ENCODE measurements at places on chromosomes 1 and 21.

DNA sequence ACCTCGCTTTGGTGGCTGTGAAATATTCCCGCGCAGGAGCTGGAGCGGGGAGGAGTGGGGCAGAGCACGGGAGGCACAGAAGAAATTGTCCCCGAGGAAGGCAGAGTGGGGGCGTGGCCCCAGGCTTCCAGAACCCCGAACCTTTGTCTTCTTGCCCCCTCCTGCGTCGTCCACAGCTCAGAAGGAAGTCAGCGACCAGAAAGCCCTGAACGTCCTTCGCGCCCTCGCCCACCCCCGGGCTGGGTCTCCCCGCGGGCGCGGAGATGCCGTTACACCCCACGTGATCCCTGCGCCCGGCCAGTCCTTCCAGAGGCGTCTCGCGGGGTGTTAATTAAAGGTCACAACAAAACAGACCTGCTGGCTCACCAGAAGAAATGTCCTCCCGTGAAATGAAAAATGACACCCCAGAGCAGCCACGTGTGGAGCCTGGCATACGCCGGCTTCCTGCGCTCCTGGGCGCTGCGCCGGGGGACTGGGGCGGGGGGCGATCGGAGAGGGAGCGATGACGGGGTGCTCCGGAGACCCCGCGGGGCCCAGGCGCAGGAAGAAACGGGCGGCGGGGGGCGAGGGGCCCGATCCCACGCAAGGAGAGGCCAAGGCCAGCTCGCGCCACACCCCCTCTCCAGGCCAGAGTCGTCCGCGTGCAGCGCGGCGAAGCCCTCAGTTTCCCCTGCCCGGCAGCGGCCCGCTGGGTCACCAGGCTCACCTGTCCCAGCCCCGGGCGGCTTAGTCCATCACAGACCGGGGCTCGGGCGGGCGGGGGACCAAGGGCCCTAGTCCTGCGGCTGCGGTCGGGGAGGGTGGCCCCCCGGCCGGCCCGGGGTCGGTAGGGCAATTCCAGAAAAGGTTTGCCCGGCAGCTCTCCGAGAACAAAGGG lies 995 bp upstream of the KIF26B start:
- no peak for DNase-seq

GRCh38 chr1:77831566-77831965 lies 52.1 kb downstream of the MIGA1 start:
- DNase-seq, result no peak

DNA sequence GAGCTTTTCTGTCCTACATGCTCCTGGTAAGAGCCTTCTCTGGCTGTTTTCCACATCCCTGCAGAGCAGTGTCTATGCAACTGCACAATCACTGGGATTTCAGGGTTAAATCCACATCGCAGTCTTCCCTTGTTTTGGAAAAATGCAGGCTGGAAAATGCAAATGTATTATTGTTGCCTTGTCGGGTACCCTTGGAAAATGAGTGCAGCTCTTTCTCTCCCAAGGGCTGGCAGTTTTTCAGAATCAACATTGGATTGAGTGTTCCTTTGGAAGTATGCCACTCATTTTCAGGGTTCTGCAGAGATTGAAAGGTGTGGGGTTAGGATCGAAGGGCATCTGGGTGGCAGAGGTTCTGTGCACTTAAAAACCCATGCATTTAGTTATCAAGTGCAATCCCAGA lies 3.2 kb downstream of the NOS1AP start:
- peak; percentile 43 for DNase-seq

DNA sequence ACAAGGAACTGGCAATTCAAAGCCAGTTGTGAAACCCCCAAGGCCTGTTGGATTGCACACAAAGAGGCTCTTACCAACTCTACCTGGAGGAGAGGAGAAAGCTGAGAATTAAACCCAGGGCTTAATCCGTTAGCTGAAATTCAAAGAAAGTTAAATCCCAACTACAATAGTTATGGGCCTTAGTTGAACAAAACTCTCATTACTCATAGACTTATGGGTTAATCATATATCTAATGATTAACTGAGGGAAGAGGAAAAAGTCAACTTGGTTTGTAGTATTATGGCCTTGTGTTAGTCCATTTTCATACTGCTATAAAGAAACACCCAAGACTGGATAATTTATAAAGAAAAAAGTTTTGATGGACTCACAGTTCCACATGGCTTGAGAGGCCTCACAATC lies 838.2 kb upstream of the ADGRL2 start:
- no peak for DNase-seq

- DNase-seq, result no peak
These were observed 11.7 kb upstream of the CAPN9 start for GRCh38 chr1:230735447-230735846.

DNA sequence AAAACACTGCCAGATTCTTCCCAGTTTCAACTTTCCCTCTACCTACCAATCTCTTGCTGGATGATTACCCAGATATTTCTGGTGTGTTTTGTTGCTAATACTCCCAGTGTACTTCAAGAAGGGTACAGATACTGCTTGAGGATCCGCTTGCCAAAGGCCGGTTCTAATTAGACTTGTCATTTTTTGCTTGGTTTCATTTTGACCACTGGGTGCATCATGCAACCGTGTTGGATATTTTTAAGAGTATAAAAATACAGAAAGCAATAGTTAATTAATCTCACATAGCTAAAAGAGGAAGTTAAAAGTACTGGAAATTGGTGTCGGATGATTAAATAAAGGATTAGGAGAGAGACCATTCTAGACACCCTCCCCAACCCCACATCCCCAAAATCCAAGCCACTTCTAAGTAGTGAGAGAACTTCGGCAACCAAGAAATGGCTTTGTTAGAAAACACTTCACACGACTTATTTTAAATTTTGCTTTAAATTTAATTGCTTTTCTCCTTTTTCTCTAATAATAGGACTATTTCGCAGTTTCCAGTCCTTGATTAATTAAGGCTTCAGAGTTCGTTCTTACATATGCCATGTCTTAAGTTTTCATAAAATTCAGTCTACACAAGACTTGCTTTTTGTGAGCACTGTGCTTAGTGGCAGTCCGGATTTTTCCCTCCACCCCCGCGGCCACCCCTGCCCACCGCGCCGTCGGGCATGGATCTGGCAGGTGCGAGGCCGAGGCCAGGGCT lies 2.5 kb upstream of the CDKN2C start:
- peak; percentile 58 for DNase-seq

GRCh38 chr1:242146652-242147051 lies 147.8 kb upstream of the MAP1LC3C start:
- DNase-seq, result peak; percentile 18

GRCh38 chr1:225944951-225945350 lies 3.9 kb upstream of the LEFTY2 start:
- no peak for DNase-seq

DNA sequence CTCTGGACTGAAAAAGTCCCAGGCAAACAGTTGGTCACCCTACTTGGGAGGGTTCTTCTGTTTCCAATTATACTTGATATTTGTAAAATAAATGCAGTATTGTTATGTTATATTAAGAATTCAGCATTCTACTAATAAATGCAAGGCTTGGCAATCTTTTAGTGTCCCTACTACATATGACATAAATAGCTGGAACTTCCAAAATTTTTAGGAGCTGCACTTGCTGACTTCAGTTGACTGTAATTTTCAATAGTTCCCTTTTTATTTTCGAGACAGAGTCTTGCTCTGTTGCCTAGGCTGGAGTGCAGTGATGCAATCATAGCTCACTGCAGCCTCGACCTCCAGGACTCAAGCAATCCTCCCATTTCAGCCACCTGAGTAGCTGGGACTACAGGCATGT lies 20.0 kb downstream of the FOXD3 start:
- DNase-seq, result no peak

GRCh38 chr21:28213261-28213660 lies 779.4 kb downstream of the LTN1 start:
- DNase-seq, result no peak

- DNase-seq, result no peak
These were observed 671 bp downstream of the KIF26B start for GRCh38 chr1:245155272-245156040.

DNA sequence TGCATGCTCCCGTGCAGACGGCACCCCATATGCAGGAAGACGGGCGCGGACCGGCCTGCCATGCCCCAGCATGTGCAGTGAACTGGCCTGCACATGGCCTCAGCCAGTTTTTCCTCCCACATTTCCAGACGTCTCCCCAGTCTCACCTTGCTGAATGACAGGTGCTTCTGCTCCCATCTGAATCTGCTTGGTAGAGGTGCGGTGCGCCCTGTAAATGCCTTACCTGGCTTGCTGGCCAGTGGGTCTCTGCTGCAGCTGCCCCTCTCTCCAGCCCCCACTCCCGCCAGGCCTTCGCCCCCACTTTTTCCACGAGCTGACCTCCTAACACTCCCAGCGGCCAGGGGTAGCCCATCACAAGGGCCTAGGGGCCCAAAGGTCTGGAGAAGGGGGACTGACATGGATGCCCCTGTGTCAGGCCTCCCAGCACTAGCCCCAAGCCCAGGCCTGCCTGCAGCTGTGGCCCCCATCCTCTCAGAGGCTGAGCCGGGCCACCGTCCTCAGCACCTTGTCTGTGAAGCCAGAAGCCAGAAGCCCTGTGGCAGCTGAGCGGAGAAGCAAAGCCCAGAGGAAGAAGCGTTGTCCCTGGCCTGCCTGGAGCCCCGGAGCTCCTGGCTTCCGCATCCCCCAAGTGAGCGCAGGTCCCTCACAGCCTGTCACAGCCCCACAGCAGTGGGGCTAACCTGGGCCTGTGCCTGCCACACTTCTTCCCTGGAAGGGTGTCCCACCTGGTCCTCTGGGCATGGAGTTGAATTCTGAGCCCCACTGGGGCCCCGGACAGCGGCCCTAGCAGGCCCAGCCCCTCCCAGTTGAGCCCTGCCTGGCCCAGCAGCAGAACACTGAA lies 3.7 kb upstream of the SLC19A1 start:
- DNase-seq, result no peak

DNA sequence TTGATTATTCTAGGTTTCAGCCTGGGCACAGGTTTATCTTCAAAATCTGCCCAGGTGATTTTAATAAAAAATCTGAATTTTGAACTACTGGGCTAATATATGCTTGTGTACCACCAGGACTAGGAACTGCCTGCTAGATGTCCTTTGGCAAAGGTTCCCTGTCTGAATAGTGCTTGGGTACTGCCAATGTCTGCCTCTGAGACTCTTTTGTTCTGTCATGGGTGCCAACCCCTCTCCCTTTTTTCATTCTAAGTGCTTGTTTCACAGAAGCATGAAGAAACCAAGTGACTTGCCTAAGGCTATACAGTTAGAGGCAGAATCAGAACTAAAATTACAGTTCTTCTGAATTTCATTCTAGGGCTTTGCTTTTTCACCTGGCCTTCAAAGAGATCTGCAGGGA lies 106.3 kb upstream of the CACHD1 start:
- peak; percentile 77 for DNase-seq

DNA sequence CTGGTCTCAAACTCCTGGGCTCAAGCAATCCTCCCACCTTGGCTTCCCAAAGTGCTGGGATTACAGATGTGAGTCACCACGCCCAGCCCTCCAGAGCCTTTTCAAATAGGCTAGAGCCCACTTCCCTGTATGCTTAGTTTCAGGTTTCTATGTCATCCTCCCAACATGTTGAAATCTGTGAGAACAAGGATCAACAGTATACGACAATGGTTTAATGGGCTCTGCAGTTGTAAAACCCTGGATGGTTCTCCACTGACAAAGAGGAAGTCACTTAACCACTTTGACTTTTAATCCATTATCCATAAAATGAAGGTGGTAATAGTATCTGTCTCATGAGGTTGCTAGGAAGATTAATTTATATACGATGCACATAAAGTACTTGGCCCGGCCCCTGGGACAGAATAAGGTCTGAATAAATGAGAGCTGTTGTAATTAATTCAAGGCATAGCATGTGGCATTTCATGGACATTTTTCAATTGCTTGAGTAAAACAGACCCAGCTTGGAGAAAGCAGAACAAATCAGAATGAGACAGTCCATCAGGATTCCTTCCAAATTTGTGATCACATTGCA lies 113.9 kb upstream of the ZNF648 start:
- no peak for DNase-seq

GRCh38 chr1:228977307-228977706 lies 242.0 kb downstream of the RHOU start:
- DNase-seq, result no peak

- no peak for DNase-seq
These were observed at the start of gene TMEM51 for GRCh38 chr1:15153184-15153841. TSS of gene TMEM51 (plus strand) at chr1:15153747. CDS start at chr1:15215088, 61,341 bp downstream.

DNA sequence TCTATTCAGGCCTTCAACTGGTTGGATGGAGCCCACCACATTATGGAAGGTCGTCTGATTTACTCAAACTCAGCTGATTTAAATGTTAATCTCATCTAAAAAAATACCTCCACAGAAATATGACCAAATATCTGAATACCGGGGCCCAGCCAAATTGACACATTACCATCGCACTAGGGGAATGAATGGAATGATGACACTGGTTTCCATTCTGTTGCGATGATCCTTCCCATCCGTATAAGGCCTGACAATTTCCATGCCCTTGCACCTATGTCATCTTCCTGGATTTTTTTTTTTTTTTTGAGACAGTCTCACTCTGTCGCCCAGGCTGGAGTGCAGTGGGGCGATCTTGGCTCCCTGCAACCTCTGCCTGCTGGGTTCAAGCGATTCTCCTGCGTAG lies 397.5 kb downstream of the KIF26B start:
- DNase-seq, result no peak

DNA sequence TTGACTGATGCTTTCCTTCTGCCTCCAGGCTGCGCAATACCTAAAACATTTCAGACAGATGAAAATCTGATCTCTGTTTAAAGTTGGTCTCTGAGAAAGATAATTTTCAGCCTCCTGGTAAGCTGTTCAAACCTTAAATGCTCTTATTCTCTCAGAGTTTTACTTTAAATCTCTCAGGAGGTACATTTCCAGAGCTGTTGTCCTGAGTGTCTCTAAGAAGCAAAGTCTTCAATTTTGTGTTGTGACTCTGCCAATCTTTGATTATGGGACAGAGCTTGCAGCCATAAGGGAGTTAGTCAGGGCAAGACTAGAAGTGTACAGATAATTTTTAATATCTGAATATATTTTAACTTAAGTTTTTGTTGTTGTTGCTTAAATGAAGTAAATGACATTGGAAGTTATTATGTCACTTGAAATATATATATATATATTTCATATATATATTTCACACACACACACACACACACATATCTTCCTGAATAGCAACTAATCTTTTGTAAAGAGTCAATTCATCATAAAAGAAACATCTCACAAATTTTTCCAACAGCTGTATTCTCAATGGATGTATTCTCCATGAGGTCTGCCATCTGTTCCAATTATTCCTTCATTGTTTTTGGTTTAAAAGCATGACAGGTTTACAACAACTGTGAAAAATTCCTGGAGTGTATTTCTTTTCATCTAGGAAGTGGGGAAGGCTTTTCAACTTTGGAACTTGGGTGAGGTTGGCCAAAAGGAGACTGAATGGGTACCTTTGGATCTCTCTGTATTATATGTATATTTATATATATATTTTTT lies 259.4 kb downstream of the BACH1 start:
- DNase-seq, result no peak

GRCh38 chr1:240091614-240092300 lies at the start of gene FMN2:
TSS of gene FMN2 (plus strand) at chr1:240091883. CDS start at chr1:240092110, 227 bp downstream.
- no peak for DNase-seq

Data from pons (tissue), 1 donor.